ENCODE measurements at places on chromosomes 1 and 21.
A peak's percentile ranks its signal among the peaks of the same experiment; 100 is the strongest.

- peak; percentile 72 for DNase-seq
These were observed 2.5 kb upstream of the PTGER3 start for GRCh38 chr1:71049951-71050598.

- no peak for DNase-seq
These were observed 29.3 kb downstream of the SLX9 start for GRCh38 chr21:44969066-44969670.

DNA sequence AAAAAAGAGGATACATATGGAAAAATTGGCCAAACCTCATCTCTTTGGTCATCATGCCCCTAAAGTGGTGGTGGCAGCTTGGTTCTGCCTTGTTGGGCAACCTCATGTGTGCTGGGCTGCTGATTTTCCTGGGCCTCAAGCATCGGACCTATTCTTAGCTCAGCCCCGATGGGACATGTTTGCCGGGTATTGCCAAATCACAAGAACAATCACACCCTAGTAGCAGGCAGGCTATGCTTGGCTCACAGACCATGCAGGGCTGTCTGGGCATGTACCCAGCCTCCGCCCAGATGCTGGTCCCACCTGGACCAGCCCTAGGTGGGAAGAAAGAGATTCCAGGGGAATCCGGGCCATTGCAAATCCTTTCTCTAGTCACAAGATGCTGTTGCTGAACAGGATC, 189.4 kb upstream of the FGGY start:
- DNase-seq = no peak

DNA sequence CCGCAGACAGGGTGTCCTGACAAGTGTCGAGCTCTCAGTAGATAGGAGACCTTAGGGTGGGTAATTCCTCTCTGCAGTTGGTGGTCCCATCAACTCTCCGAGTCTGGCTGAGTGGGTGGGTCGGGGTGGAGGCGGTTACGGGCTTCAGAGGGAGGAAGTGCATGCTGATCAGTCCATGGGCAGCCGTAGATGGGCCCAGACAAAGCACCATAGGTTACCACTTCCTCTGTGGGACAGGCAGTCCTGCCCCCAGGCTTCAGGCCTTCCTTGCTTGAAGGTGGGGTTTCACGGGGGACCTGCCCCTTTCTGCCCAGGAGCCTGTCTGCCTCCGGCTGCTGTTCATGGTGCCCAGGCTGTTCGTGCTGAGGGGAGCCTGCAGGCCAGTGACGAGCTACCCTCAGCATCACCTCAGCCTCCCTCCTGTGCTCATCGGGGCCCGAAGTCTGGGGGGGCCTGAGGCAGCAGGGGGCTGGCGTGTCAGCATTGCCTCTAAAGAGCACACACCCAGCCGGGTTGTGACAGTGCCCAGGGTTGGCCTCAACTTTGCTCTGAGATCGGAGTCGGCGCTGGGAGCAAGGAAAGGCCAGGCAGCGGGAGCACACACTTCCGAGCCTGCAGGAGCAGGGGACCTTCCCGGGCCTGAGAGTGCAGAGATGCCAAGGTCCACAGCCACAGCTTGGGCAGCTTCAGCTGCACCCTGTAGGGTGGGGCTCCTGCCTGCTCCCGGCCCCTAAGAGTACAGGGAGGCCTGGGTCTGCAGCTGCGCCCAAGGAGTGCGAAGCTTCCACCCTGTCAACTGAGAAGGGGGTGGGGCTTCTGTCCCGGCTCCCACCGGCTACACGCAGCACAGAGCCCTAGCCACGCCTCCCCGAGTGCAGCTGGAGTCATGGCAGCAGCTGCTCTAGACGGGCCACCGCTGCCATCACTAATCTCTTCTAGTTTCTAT, 225.4 kb upstream of the NRIP1 start:
- DNase-seq = no peak

- DNase-seq = no peak
These were observed 1.2 kb downstream of the FHAD1 start for GRCh38 chr1:15248216-15248615.

DNA sequence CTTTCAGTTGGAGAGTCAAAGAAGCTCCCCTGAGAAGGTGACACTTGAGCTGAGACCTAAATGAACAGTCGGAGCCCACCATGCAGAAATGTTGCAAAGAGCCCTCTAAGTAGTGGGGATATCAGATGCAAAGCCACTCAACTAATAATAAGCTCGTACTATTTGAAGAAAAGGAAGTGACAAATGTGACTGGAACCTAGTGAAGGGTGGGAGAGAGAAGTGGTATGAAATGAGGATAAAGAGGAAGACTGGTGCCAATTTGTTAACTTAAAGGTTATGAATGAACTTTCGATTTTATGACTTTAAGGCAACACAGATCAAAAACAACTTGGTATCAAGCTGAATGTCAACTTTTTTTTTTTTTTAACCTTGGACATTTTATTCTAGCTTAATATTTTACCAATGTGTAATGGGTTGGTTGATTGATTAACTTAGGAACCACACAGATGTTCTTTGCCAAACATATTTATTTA, 14.7 kb downstream of the LYPLAL1 start:
- DNase-seq = no peak

- no peak for DNase-seq
These were observed 565.8 kb upstream of the PKN2 start for GRCh38 chr1:88118176-88118845.

DNA sequence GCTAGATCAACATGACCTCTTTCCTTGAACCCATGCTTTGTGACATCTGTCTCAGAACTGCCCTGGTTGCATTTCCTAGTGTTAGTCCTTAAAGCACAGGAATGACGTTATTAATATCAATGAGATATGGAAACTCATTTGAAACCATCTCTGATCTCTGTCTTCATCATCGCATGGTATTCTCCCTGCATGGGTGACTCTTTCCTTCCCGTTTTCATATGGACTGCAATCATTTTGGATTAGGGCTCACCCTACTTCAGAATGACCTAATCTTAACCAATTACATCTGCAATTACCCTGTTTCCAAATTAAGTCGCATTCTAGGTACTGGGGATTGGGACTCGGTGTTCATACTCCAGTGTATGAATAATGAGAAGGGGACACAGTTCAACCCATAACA, 41.7 kb upstream of the DISC1 start:
- no peak for DNase-seq

DNA sequence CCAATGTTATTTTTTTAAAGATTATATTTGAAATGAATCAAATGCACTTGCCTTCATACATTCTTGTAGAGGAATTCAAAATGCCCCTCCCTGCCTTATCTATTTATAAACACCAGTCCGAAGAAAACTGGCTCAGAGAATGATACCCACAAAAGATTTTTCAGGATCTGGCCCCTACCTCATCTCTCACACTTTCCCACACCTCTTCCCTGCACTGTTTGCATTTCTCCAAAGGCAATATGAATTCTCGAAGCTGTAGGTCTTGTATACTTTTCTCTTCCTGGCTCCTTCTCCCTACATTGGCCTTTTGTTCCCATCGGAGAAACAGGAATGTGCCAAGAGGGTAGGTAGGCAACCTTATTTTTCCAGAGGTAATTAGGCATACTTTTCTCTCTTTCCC, 12.0 kb upstream of the CCDC190 start:
- DNase-seq = no peak

DNA sequence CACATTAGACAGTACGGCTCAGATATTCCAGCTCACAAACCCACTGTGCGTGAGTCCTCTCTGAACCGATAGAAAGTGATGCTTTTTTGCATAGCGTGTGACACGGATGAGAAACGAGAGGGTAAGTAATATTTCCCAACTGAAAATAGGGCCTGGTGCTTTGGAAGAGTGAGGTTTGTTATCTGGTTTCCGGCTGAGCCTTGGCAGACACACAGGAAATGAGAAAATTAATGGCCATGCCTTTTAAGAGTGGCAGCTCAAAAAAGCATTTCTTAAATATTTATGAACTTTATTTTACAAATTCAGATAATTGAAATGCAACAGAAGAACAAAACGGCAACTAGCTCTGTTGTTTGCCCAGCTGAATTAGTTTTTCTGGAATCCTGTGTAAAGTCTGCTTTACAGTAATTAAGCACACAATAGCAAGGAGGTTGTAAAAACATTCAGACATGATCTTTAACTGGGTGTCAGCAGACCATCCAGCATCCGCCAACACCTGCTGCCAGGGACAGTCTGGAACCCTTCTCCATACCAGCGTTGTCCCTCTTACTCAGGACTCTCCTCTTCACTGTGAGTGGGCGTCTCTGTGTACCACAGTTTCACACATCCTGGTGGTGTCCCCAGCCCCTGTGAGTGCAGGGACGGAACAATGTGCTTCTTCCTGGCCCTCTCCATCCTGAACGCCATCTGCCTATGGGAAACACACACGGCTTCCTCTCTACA, 155.4 kb downstream of the PGBD5 start:
- DNase-seq = peak; percentile 7

DNA sequence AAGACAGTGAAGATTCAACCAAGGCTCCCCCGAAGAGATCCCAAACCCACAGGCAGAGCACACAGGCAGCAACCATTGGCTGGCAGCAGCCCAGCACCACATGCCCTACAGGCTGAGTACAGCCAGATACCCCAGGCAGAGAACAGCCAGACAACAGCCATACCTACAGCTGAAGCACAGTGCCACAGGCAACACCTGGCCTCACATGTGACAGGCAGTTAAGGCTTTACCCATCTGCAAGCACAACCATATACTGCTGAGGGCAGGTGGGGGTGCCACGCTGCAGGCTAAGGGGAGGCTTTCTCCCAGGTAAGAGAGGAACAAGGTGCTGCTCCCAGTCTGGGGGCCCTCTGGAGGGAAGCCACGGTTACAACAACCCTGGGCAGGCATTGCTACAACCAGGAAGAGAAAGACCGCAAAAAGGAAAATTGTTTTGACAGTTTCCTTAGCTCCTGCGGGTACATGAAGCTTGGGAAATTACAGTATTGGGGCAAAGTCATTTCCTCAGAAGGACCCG, 12.3 kb downstream of the CHIT1 start:
- no peak for DNase-seq

DNA sequence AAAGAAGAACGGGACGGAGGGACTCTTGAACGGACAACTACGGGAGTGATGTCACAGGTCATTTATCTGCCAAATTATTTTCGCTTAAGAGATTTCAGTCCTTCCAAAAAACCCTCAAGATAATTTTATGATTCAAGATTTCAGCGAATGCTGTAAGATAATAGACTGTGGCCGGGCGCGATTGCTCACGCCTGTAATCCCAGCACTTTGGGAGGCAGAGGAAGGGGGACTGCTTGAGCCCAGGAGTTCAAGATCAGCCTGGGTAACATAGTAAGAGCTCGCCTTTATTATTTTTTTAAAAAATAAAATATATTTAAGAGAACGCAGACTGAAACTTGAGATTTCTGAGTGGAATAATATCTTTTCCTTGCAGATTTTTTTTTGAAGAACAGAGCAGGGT, 609 bp downstream of the RWDD2B start:
- DNase-seq = no peak

DNA sequence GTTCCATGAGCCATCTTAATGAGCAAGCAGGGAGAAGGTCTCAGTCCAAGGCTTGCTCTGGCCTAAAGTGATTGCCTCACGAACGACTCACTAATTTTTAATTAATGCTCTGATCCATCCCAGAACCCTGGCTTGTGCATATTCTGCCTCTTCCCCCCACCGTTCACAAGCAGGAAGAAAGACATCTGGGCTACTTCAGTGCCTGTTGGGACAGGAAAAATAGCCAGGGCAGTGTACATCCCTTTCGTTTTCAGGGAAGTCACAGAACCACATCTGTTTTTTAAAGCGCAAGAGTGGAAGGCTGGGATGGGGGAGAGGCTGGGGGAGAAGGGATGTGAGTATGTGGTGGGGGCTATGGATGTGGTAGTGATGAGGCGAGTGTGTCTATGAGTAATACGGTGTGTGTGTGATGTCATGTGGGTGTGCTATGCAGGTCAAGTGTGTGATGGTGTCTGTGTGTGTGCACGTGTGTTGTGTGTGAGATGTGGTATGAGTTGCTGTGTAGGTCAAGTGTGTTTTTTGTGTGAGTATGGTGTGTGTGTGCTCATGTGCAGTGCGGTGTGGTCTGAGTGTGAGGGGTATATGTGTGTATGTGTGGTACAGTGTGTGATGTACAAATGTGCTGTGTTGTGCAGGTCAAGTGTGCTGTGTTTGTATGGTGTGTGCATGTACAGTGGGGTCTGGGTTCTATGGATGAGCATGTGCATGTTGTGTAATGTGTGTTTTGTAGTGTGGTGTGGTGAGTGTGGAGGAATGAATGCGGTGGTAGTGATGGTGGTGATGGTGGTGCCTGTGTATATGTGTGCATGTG, 64.9 kb upstream of the SYT6 start:
- no peak for DNase-seq

DNA sequence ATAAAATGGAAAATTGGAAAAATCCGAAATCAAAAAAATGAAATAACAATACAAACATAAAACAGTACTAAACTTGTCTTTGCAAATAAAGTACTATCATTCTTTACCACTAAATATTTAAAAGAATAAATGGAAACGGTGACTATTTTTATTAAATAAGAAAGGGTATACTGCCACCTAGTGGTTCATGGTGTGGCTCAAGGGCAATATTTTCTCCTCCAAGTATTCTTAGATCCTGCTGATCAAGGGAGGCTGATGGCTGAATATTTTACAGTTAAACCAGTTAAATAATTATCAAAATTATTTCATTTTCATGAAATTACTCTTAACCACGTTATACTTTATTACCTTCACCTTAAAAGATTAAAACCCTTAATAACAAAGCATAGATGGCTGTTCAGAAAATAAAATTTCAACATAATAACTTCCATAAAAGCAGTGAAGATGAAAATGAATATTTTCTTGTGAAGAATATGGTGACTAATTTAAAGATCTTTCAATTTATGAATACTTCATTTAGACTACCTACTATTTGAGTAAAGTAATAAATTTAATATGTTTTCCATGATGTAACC, 1793.9 kb downstream of the NCAM2 start:
- peak; percentile 38 for DNase-seq

- DNase-seq = peak; percentile 100
These were observed 102.3 kb upstream of the LMO4 start for GRCh38 chr1:87226341-87226760.

GRCh38 chr1:223231011-223231572, 88.0 kb upstream of the TLR5 start:
- DNase-seq = no peak

- no peak for DNase-seq
These were observed 164.2 kb upstream of the COL6A1 start for GRCh38 chr21:45817345-45817744.

DNA sequence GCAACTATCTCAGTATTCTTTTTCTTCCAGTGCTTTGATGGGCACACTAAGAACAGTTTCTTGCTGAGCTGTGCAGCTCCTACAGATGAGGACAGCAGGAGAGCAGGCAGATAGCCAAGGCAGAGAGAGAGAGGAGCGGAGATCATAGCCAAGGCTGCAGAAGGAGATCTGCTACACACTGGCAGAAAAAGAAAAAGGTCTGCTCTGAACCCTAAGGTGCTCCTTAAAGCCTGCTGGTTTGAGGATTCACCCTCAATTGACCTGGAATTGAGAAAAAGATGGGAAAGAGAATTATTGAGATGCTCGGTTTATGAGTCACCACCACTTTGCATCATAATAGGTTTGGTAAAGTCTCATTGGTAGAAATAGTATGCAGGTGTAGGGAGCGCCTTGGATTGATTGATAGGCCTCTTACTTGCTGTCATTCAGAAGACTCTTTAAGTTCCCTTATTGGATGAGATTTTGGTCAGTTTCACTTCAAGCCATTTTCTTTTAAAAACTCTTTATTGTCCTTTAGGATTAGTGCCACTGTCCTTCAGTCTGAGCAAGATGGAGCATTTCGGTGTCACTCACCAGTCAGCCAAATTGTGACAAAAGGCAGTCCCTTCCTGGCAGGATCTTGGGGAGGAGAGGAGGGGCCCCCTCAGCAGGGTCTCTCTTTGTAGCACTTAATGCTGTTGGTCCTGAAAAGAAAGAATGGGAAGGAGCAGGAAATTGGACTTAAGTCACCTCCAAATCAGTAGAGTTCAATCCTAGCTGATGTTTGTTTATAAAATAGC, 685.0 kb downstream of the ADGRL2 start:
- DNase-seq = no peak

GRCh38 chr21:34074283-34075090, 1.1 kb downstream of the MRPS6 start:
- DNase-seq = no peak

All from IMR-90 (cell line).